8988T (cell line): ENCODE measurements at places on chromosomes 5 and 9.
A peak's percentile ranks its signal among the peaks of the same experiment; 100 is the strongest.

DNA sequence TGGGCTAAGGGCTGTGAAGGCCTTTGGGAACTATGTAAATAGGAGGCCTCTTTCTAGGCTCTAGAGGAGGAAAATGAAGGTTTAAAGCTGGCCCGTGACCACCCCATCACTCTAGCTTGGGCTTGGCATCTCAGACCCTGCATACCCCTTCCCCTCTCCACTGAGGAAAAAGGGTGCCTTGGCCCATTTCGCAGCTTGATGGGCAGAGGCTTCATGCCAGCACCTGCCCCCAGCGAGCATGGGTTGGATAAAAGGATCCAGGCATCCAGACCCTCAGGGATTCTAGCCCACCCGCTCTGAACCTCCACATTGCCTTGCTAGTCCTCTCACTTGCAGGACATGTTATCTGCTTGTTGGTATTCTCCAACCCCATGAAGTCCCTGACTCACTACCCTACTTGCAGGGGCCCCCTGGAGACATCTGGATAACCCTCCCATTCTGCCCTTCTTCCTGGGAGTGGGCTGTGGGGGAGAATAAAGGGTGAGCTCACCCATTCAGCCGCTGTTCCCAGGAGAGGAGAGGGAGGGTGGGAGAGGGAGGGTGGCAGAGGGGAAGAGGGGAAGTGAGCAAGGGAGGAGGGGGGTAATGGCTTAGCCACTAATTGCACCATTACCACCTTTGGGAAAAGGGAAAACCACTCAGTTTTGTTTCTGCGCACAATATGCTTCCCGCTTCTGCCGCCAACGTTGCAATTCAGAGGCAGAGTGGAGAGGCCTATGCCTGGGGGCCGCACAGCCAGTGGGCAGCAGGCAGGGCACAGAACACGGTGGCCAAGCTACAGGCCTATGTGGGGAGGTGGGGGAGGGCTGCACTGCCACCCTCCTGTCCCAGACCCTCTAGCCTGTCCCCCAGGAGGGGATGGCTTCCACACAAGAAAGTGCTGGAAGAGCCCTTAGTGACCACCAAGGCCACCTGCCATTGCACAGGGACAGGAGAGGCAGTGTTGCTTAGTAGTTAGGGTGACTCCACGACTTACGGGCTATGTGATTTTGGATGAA lies 2.1 kb upstream of the CAMK2A start:
- no peak for DNase-seq

DNA sequence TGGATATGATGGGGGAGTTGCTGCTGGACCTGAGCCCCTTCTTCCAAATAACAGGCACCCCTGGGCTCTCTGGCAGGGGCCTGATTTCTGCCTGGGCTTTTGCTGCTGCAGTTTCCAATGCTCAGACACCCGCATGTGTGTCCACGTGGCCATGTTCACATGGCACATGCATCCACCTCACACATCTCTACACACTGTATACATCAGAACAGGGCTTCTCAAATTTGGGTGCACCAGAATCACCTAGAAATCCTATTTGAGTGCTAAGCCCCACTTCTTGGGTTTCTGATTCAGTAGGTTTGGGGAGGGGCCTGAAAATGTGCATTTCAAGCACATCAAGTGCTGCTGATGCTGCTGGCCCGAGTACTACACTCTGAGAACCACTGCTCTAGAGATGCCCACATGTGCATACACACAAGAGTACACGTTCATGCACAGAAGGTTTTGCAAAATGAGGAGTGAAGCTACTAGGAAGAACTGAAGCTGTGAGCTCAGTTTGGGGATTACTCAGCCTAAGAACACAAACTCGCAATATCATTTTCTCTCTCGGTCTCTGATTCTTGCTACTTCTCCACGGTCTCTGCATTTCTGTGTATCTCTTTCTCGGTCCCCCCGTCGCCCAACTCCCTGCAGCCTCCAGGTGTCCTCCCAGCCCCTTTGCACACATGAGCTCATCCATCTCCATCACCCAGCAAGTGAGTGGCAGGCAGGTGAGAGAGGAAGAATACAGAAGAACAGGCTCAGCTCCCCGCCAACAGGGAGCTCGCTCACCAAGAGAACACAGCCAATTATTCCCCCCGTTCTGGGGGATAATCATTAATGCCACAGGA lies 97.0 kb downstream of the PCDH1 start:
- DNase-seq, result no peak

- DNase-seq, result no peak
These were observed 32.2 kb upstream of the PAM start for GRCh38 chr5:102722931-102723330.

DNA sequence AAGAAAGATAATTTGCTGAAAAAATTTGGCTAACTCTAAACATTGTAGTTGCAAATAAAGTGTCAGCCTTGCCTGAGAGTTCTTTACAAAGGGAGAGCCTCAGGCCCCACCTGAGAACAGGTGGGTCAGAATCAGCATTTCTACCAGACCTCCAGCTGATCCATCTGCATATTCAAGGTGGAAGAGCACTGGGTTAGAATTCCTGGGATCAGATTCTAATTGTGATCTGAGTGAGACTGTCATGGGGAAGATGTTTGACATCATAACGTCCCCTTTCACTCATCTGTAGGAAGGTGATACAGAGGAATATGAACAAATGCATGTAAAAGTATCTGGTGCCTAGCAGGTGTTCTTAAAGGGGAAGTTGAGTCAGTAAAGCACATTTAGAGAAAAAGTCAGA lies 54.6 kb downstream of the FBXL7 start:
- no peak for DNase-seq

DNA sequence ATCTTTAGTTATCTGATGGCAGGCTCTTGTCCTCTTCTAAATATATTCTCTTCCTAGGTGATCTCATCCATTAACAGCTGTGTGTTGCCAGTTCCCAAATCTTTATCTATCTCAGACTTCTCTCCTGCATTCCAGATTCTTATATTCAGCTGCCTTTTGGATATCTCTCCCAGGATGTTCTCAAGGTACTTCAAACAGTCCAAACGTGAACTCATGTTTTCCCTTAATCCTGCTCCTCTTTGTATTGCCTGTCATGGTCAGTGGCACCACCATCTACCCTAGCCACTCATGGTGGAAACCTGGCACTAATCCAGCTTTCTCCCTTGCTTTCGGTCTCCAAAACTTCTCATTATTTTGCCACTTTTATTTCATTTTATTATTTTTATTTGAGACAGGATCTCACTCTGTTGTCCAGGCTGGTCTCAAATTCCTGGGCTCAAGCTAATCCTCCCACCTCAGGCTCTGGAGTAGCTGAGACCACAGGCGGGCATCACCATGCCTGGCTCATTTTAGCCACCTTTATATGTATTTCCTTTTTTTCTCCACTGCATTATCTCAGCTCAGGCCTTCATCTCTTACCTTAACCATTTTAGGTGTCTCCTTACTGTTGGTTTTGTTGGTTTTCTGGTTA lies 3.8 kb downstream of the ZFYVE16 start:
- DNase-seq, result no peak

DNA sequence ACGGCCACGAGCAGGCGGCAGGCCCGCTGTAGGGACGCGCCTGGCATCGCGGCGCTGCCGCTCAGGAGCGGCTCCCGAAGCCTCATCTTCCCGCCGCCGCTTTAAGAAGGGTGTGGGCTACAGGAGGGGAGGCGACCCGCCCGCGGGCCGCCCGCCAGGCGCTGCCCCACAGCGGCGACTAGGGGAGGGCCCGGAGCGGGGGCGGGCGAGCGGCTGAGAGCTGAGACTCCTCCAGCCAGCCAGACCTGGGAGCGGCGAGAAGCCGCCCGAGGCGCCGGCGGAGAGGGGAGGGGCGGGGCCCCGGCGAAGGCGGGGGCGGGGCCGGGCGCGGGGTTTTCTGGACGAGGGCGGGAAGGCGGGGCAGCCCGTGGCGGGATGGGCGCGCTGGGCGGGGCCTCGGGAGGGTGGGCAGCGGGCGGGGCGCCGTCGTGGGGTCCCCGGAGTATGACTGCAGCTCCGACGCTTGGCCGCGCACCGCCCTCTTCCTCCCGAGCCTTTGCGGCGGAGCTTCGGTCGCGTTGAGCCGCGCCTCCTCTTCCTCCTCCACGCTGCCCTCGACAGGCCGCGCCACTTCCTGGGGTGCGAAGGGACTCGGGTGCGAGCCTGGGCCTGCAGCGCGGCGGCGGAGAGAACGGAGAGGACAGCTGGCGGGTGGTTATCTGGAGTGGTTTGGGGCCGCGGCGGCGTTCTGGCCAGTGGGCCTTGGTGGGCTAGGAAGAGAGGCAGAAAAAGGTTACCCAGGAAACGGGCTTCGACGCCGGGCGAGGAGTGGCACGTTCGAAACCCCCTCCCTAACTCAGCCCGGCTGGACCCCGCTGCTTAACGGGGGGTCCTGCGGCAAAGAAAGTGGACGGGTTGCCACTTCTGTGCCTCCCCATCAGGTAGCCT lies at the start of gene B4GALT1:
Gene B4GALT1, minus strand, starts transcription at position 253 of the 888 bp plus-strand sequence. Its CDS starts 167 bp downstream, at position 86.
- DNase-seq, result peak; percentile 92

- no peak for DNase-seq
These were observed 154.4 kb upstream of the COX7C start for GRCh38 chr5:86463339-86463738.

GRCh38 chr9:16335788-16336580 lies 534.5 kb downstream of the BNC2 start:
- peak; percentile 27 for DNase-seq

DNA sequence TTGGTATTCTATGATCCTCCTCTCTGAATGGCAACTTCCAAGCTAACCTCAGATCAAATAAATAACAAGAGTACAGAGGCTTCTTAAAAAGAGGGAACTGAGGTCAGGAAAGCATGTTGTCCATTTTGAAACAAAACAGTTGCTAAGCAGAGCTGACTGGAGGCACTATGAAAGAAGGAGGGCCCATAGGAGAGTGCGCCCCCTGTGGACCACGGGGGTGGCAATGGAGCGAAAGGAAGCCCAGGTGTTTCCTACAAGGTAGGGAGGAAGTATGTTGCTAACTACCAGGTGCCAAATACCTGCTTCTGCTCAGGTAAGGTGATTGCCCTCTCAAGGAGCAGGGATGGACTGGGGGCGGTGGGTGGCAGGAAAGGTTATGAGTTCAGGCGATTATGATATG lies 101.8 kb upstream of the MAST4 start:
- DNase-seq, result no peak

GRCh38 chr9:11992866-11993265 lies 700.3 kb upstream of the TYRP1 start:
- DNase-seq, result no peak

DNA sequence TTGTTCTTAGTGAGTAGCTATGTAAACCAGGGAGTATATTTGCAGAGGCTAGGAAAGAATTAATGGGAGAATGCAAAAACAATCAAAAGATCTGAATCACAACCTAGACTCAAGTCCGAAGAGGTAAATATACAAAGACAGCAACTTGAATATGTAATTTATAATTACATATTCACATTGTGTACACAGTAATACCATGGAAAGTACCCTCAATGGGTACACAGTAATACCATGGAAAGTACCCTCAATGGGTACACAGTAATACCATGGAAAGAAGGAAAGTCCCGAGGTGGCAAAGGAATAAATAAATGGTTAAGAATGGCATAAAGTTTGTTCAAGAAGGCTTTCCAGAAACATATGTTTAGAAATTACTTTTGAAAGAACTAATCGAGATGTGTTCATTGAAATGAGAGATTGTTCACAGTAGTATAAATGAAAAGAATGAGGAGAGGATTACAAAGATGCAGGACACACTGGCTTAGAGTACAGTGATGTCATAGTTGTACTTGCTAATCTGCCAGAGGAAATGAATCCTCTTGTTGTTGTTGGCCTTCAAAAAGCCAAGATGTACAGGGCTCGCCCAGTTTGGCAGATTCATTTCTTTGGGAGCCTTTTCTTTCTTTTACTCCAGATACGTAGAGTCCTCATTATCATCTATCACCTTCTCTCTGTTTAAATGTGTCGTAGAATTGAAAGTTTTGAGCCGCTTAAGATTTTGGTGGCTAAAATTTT lies 116.0 kb downstream of the UNC13B start:
- DNase-seq, result no peak

DNA sequence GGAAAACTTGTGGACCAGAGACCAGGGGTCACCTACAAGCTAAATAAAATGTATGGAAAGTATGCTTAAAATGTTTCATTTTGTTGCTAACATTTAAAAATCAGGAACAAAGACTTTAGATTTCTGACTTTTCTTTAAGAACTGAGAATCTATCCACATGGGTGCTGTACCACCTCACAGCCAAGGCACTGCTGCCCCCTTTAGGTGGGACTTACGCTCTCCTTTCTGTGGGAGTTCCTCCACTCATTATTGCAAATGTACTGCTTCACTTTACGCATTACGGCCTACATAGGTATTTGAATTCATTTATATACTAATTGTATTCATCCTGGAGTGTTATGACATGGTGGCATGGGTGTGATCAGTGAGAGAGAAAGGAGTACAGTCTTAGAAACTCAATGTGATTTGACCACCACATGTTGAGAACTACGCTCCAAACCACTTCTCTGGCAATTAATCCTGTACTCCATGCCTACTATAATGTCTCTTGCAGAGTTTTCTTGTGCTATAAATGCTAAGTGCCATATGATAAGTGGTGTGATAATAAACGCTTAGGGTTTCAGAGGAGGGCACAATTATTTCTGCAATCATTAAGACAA lies 24.7 kb upstream of the CETN3 start:
- DNase-seq, result no peak

- no peak for DNase-seq
These were observed 24.3 kb upstream of the NEURL1B start for GRCh38 chr5:172616730-172617129.

DNA sequence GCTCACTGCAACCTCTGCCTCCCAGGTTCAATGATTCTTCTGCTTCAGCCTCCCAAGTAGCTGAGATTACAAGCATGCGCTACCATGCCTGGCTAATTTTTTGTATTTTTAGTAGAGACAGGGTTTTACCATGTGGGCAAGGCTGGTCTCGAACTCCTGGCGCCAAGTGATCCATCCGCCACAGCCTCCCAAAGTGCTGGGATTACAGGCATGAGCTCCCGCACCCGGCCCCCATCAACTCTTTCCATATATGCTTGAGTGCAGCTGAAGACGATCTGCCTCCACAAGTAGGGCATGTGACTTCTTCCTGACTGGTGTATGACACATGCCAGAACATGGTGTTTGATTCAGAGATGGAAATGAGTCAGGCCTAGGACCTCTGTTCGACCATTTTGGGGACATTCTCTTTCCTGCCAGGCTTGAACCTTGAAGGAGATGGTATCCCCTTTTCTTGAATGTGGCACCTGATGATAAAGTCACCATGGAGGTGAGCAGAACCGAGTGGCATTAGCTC lies 7.5 kb upstream of the CNOT6 start:
- no peak for DNase-seq

- DNase-seq, result no peak
These were observed 37.6 kb downstream of the STC2 start for GRCh38 chr5:173290477-173291131.

- DNase-seq, result no peak
These were observed 246.3 kb downstream of the PBX3 start for GRCh38 chr9:125993466-125993865.

GRCh38 chr9:87674565-87675299 lies 51.2 kb upstream of the CTSL start:
- no peak for DNase-seq

GRCh38 chr5:78701795-78702410 lies 53.3 kb upstream of the LHFPL2 start:
- no peak for DNase-seq

- no peak for DNase-seq
These were observed 160.9 kb upstream of the DMAC1 start for GRCh38 chr9:7960320-7961050.

- no peak for DNase-seq
These were observed 62.7 kb upstream of the ANGPTL2 start for GRCh38 chr9:127185181-127185580.

GRCh38 chr9:124285903-124286291 lies 28.1 kb downstream of the NEK6 start:
- DNase-seq, result no peak

GRCh38 chr9:14992081-14992480 lies 81.9 kb upstream of the FREM1 start:
- DNase-seq, result no peak
